ENCODE measurements at places on chromosomes 5 and 9.

DNA sequence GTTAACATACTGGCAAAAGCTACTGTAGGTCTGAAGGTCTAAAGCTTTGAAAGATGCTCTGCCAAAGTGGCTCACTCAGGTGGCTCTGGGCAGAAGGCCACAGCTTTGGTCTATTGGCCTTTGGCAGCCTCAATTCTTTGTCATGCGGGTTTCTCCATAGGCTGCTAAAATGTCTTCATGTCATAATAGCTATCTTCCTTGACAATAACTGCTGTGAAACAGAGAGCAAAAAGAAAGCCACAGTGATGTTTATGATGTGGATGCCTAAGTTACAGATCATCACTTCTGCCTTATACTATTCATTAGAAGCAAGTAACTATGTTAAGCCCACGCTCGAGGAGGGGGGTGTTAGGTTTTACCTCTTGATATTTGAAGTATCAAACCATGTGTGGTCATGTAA is 906.1 kb upstream of the CDH9 start:
- no peak for DNase-seq

DNA sequence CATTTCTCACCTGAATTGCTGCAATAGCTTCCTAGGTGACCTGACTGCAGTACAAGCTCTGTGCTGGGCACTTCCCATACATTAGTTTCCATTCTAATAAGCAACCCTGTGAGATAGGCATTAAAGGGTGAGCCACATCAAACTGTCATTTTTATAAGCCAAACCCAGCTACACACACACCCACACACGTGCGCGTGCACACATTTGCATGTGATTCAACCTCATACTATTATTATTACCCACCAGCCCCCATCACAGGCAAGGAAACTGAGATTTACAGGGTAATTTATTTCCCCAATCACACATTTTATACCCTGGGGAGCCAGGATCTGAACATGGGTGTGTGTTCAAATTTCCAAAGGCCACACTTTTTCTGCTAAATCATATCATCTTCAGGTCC is 93.6 kb downstream of the TTLL11 start:
- DNase-seq, result no peak

GRCh38 chr9:135884328-135885035 is 22.9 kb downstream of the CAMSAP1 start:
- no peak for DNase-seq

GRCh38 chr5:17317473-17317872 is 100.0 kb downstream of the BASP1 start:
- no peak for DNase-seq

DNA sequence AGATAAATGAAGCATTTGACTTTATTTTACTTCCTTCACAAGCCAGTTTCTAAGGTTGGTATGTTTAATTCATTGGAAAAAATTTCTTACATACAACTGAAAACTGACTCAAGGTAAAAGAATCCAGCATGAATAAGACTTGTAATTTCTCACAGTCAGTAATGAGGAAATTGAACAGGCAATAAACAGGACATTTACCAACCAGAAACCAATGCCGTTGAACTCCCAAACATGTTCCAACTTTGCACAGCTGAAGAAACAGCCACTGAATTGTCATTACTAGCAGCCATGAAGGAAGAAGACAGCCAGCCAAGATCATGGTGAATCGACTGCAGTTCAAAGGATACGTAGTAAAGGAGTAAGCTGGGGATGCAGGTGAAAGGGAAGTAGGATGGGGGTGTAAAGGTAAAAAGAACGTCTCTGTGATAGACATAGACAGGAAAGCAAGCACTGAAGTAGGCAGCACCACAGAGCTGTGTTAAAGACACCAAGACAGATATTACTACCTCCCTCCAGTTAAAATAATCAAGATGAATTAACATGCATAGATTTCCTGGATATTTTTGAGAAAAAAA is 21.3 kb upstream of the SLC12A2 start:
- no peak for DNase-seq

DNA sequence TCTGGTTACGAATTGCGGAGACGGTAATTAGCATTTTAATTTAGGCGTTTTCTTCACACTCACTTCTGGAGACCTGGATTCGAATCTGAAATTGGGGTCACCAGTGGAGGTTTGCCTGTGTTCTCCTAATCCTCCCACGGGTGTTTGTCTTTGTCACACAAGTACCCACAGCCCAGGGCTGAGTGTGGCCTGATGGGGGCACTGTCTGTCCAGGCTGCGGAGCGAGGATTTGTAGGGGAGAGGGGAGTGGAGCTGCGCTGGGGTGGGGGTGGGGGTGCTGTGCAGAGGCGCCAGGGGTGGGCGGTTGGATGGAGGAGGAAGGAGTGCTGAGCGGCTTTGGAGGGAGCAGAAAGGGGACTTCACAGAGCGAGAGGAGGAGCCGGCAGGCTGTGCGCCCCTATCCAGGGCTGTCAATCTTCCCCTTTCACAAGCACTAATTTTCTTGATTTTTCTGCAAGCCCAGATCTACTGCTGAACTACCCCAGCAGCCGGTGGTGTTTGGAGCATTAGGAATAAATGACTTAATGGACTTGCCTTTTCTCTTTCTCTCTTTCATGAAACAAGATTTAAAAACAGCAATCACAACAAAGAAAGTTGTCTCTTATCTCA is 53.1 kb downstream of the TSPAN17 start:
- no peak for DNase-seq

DNA sequence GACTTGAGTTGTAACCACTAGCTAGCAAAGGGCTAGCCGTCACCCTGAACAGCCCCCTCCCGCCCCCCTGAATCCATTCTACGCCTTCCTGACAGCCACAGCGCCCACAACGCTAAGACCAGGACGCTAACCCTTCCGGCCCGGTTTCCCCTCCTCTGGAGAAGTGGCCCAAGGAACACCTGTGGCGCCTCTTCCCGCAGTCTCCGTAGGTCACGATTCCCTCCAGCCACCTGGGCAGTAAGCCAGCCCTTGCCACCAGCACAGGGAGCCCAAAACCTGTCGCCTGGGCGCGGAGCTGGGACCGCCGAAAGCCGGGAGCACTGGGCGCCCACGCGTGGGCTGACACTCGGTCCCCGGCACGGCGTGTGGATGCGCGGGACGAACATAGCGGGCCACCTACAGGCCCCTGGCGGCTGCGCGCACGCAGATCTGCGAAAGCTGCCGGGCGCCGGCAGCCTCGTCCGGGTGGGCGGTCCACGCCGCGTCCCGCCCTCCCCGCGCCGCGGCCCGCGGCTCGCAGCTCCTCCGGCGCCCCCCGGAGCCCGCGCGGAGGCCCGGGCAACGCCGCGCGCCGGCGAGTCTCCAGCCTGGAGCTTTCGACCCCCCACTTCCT is 596 bp downstream of the IRF1 start:
- no peak for DNase-seq

GRCh38 chr5:98722188-98722587 is 51.3 kb upstream of the RGMB start:
- DNase-seq, result no peak

DNA sequence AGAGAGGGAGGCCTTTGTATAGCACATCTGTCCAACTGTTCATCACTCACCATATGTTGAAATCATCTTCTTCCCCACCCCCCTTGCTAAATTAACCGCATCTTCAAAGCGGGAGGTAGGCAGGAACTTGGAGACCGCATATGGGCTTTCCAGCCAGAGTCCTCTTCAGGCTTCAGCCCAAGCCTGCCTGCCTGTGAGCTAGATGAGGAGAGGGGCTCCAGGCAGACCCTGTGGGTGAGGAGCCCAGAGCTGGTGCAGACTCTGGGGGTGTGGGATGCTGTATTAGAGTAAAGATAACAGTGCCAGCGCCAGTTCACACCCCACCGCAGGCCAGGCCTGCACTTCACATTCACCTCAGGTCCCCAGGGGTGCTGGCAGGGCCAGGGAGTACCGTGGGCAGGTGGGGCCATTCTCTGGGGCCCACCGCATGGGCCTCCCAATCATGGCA is 16.2 kb downstream of the PRRC2B start:
- DNase-seq, result no peak
